ENCODE measurements at places on chromosomes 5 and 9.

DNA sequence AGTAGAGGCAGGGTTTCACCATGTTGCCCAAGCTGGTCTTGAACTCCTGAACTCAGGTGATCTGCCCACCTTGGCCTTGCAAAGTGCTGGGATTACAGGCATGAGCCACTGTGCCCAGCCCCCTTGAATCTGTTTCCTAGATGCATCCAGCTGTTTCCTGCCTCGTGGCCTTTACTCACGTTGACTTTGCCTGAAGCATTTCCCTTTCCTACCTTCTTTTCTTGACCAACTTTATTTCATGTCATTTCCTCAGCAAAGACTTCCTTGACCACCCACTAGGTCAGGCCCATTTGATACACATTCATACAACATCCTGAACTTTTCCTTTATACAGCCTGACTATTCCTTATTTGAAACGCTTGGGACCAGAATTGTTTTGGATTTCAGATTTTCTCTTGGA lies 51.0 kb downstream of the DOCK2 start:
- DNase-seq: no peak

DNA sequence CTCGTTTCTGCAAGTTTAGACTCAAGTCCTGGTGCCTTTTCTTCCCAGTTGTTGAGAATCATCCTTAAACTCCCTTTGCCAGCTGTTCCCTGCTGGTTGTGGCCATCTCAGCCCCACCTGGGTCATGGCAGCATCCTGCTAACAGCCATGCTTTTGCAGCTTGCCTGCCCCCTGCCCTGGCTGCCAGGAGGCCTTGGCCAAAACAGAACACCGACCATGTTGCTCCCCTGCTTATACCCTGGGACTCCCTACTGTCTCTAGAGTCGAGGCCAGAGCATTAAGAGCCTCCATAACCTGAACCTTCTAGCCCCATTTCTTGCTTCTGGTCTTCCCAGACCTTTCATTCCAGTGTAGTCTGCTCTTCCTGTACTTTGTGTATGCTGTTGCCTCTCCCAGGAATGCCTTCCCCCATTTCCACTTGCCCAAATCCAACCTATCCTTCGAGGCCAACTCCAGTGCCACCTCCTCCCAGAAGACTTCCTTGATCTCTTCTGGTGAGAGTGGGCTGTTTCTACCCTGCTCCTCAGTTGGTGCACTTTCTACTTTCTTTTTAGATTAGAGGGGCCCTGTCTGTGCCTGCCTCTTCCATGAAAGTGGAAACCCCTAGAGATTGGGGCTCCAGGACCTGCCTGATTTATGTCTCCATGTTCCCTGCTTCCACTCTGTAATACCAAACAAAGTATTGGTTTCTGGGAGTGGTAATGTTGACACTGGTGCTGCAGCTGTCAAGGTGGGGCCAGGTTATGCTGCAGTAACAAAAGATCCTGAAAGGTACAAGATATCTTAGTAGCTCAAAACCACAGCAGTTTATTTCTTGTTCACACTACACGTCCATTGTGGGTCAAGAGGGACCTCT lies 88.2 kb downstream of the AMBP start:
- DNase-seq: no peak

DNA sequence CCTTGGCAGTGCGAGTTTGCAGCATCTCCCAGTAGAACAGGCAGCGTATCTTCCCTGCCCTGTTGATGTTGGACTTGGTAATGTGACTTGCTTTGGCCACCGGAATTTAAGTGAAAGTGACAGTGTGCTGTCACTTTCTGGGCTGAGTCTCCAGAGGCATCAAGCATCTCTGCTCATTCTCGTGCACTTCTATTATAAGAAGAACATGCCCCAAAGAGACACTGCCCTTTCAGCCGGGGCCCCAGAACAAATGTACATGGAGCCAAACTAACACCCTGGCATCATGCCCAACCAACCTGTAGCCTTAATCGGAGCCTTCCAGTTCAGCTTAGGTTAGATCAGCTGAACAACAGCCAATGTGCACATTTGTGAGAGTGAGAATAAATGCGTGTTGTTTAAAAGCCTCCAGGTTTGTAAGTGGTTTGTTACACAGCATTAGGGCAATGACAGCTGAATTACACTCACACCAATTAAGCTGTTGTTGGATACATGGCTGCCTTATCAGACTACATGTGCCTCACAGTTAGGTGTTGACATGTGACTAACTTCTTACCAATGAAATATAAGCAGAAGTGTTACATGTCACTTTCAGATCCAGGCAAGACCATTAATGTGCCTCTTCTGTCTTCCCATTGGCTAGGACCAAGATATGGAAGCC lies 22.1 kb upstream of the FRMD3 start:
- no peak for DNase-seq

- no peak for DNase-seq
These were observed 73.4 kb upstream of the FBXW11 start for GRCh38 chr5:172079876-172080275.

GRCh38 chr5:169652057-169652456 lies 15.0 kb downstream of the DOCK2 start:
- DNase-seq: no peak

GRCh38 chr5:81313686-81314085 lies 12.3 kb downstream of the ZCCHC9 start:
- DNase-seq: no peak

DNA sequence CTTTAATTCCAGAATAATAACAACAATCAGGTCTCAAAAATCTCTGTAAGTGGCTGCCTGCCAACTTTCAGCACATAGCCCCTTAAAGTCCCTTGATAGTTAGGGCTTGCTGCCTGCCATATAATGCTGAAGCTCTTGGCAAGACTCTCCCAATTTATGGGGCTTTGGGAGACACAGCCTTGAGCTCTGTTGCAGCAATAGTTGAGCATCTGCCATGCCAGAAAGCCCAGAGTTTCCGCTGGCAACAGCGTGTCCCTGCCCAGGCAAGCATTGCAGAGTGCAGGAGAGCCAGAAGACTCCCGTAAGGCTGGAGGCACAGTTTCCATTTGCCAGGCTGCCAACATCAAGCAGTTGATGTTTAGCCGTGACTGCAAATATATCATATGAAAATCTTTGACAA lies 678.5 kb upstream of the NUDT12 start:
- DNase-seq: no peak

GRCh38 chr9:133237035-133237731 lies 28.1 kb upstream of the OBP2B start:
- DNase-seq: no peak

DNA sequence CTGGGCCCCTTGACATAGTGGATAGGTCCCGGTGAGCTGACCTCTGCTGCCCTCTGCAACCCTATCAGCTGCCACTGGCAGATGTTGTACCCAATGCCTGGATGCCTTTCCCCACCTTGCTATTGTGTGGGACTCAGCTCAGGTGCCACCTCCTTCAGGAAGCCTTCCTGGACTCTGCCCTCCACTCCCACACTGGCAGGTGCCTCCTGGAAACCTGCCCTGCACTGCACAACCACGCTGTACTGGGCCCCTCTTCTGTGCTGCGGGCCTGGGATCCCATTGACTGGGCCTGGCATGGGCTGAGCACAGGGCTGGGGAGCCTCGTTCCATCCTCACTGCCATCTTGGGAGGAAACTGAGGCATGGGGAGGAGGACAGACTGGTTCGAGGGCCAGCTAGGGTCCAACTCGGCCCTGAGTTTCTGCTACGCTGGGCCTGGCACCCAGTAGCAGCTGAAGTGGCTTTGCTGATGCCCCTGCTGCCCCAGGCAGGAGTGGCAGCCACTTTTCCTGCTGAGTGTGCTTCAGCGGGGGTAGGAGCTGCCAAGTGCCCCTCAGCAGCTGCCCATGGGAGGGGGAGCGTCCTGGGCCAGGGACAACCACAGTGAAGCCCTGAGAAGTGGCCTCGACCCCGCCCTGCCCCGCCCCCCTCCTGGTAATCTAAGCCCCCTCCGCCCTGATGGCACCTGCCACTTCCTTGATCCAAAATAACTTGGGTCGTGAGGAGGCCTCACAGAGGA lies 1.3 kb downstream of the AK1 start:
- DNase-seq: no peak

DNA sequence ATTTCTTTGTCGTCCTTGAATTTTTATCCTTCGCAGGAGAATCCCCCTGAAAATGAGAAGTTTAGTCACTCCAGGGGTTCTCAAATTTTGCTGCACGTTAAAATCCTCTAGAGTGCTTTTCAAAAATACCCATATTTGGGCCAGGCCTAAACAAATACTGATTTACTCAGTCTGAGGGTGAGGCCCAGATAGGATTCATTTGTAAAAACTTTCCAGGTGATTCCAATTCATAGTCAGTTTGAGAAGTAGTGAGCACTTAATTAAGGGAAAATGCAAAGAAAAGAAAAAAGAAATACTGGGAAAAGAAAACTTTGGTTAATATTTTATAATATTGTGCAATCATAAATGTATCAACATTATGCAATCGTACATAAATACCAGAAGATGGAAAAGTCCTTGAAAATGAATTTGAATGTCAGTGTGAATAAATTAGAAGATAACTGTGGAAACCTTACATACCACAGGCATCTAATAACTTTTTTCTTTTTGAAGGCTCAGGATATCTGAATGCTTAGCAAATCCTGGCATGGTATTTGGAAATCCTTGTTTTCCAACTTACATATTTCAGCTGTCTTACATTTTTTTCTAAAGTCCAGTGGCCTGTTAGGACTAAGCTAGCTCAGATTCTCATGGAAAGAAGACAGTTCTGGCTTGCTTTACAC lies 116.5 kb upstream of the DAPK1 start:
- DNase-seq: no peak

GRCh38 chr5:7185742-7186141 lies 210.2 kb upstream of the ADCY2 start:
- no peak for DNase-seq

DNA sequence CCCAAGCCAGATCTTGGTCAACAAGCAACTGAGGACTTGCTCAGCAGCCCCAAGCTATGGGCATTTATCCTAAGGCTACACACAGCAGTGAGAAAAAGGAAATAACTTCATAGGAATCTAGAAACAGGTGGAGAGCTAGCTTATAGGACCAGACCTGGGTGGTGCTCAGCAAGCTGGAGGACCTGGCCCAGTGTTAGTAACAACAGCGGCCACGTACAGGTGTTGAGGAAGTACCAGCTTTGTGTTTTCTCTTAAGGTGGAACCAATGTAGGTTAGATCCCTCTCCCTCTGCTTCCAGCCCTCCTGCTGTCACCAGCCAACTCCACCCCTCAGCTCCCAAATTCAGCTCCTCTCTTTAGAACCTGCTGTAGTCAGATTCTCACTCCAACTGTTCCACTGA lies 43.4 kb downstream of the IRF1 start:
- no peak for DNase-seq

GRCh38 chr5:62340392-62340791 lies 34.4 kb downstream of the KIF2A start:
- no peak for DNase-seq

DNA sequence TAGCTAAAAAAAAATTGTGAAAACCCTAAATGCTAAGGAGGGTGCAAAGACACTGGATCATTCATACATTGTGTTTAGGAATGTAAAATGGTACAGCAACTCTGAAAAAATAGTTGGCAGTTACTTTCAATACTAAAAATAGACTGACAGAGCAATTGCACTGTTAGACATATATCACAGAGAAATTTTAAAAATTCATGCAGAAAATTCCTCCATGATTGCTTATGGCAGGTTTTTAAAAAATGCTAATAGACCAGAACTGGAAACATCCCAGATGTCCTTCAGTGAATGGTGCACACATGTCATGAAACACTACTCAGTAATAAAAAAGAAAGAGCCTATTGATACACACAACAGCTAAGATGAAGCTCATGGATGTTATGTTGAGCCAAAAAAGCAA lies 349.8 kb upstream of the DAB2 start:
- no peak for DNase-seq

DNA sequence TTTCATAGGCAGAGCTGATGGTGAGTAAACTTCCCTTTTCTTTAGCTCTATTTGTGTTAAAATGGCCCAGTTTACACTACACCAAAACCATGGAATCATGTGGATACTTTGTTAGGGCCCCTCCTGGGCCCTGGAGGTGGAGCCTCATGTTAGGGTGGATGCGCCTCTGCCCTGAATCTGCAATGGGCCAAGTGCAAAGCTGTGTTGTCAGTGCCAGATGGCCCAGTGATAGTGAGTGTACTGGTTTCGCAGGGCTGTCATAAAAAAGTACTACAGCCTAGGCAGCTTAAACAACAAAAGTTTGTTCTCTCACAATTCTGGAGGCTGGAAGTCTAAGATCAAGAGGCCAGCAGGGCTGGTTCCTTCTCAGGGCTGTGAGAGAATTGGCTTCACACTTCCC lies 64.8 kb downstream of the HSPA4 start:
- DNase-seq: no peak

GRCh38 chr9:748861-749497 lies 92.5 kb upstream of the DMRT1 start:
- no peak for DNase-seq

DNA sequence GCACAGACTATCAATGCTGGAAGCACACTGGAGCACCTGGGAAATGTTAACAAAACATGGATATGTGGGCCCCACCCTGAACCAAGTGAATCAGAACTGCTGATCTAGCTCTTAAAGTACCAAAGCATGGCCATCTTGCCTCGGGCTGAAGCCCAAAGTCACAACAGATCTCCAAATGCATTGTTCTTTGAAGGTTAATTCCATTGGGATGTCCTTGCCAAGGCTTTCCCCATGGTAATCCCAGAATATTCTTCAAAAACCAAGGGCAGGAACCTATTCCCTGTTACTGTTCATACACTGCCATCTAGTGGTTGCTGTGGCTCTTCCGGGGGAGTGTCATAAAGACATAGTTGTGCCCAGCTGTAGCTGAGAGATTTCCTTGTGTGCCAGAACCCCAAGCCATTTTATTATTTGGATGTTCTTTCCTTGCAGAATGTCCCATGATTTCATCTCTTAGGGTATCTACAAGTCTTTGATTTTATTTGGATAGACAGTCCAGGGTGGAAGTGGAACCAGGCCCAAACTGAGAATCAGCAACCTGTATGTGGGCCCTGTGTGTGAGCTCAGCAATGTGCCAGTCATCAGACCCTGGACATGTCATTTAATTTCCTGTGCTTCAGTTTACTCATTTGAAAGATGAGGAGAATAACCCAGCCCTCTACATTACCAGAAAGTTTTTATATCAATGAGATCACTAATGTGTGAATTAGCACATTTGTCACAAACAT lies 290.0 kb downstream of the ACTL7B start:
- no peak for DNase-seq

- peak; percentile 52 for DNase-seq
These were observed 163.8 kb upstream of the TRPM3 start for GRCh38 chr9:71285191-71285656.

- DNase-seq: no peak
These were observed 103.3 kb upstream of the ADAMTS19 start for GRCh38 chr5:129356846-129357245.

GRCh38 chr9:36969216-36969771 lies 64.8 kb downstream of the PAX5 start:
- DNase-seq: no peak

DNA sequence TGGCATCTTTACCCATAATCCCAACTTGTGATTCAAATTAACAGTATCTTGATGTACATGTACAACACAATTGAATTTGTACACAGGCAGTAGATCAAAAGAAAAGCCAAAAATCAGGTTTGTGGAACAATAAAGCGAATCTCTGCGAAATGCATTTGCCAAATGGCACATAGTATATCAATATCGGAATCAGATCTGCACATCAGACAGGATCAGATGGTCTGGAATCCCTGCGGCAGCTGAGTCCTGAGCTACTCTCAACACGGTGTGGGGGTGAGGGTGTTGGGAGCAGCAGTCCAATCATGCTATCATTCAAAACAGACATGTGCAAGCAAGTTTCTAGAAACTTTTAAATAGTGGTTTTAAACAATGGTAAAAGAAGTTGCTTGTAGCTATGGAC lies 358.3 kb downstream of the SEMA5A start:
- DNase-seq: no peak
